ENCODE measurements at places on chromosomes 11 and 22. TPM values are rescaled to one million over a fixed set of nuclear protein-coding genes. Genes with fewer than 3 reads are reported as not detected.

Gene MRGPRX4
- not detected for total RNA-seq

DNA sequence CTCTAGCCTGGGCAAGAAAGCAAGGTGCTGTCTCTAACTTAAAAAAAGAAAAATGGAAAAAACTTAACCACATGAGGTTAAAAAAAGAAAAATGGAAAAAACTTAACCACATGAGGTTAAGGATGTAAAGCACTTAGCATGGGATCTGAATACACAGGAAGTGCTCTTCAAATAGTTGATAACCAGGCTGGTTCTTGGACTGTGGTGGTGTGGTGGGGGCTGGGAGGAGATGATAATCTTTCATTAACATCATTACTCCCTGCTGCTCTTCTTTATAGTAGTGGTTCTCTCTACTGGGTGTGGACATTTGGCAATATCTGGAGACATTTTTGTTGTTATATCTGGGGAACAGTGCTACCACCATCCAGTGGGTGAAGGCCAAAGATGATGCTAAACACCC is 88.4 kb downstream of the TTC17 start:
- H3K27ac ChIP-seq, result no peak overlapping the region
- no peaks in the 10 kb centered on the region for H3K4me1 ChIP-seq
- DNase-seq, result no peak
- no peaks in the 10 kb centered on the region for H3K27me3 ChIP-seq

Gene PHLDA2
- total RNA-seq, result 1.6 TPM

- no peaks in the 10 kb centered on the region for H3K36me3 ChIP-seq
- no peak for DNase-seq
- H3K4me1 ChIP-seq, result peaks cover 17% of the 10 kb centered on the region
- H3K4me3 ChIP-seq, result no peak overlapping the region
- no peak overlapping the region for H3K27ac ChIP-seq
Measured at GRCh38 chr11:1773131-1773993, 9.6 kb upstream of the CTSD start.

DNA sequence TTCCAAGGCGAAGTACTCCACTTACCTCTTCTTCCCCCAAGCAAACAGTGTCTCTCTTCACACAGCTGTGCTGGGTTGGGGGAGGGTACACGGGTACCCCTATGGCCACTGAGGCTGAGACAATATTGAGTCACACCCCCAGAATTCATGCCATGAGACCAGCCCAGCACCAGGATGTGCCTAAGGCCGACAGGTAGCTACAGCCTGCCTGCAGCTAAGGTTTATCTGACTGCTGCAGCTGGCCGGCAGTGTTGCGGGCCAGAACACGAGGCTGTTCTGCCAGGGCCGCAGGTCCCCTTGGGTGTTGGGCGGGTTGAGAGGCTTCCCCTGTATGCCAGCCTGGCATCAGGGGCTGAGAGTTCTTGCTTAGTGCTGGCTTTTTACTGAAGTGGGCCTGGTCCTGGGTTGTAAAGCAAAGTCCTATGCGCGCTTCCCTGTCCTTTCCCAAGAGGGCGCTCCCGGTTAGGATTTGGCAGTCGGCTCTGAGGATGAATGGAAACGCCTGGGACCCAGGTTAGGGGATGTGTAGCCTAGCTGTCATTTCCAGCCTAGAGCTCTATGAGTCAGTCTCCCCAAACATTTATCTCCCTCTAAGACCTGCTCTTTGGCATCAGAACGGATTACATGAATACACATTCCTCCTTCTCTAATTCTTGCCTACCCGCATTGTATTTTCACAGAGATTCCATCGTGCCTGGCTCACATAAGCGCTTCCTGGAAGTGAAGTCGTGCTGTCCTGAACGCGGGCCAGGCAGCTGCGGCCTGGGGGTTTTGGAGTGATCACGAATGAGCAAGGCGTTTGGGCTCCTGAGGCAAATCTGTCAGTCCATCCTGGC is 7.1 kb downstream of the USP18 start:
- H3K4me1 ChIP-seq, result peaks cover 16% of the 10 kb centered on the region
- peak overlapping the region; percentile 52 for H3K27ac ChIP-seq
- no peaks in the 10 kb centered on the region for H3K27me3 ChIP-seq

DNA sequence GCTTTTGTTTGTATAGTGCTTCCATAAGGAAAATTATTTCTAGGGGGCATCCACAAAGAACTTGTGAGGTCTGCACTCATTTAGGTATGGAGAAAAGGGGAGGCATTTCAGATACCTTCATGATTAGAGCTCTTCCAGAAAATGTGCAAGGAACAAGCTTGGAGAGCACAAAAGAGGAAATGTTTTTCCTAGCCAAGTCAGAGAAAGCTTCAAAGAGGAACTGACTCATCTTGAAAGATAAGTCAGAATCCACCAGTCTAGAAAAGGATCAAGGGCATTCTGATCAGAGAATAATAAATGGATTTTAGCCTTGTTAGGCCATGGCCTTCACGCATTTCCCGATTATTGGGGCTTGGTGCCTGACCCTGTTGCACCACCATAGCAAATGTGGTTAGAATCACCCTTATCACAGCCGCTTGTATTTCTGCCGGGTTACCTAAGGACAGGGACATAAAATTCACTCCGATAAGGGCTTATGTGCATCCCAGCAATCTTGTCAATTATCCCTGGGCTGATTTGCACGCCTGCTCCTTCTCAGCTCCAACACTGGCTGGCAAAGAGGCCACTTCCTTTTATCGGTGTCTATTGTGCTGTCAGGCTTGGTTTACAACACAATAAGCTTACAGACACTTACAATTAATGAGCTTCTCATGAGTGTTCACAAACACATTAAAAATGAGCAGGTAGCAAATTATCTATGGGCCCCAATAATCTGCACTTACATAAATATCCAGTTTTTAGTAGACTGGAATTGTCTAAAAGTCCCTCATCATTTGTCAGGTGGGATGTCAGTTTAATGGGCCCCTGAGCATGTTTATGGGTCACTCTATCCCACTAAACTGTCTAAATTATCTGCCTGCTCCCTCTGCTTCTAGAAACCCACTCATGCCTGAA is 613.5 kb downstream of the SOX6 start:
- no peaks in the 10 kb centered on the region for H3K4me1 ChIP-seq
- no peaks in the 10 kb centered on the region for H3K27me3 ChIP-seq
- no peak overlapping the region for H3K4me3 ChIP-seq
- H3K27ac ChIP-seq, result no peak overlapping the region

DNA sequence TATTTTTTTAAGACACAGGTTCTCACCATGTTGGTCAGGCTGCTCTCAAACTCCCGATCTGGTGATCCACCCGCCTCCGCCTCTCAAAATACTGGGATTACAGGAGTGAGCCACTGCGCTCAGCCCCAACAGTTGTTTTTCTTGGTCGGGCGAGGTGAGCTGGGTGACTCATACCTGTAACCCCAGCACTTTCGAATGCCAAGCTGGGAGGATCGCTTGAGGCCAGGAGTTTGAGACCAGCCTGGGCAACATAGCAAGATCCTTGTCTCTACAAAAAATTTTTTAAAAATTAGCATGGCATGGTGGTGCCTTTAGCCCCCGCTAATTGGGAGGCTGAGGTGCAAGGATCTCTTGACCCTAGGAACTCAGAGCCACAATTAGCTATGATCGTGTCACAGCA is 7.0 kb upstream of the NF2 start:
- no peak for DNase-seq
- H3K4me3 ChIP-seq, result no peak overlapping the region
- H3K4me1 ChIP-seq, result no peaks in the 10 kb centered on the region
- no peaks in the 10 kb centered on the region for H3K27me3 ChIP-seq
- no peaks in the 10 kb centered on the region for H3K36me3 ChIP-seq
- H3K27ac ChIP-seq, result no peak overlapping the region

DNA sequence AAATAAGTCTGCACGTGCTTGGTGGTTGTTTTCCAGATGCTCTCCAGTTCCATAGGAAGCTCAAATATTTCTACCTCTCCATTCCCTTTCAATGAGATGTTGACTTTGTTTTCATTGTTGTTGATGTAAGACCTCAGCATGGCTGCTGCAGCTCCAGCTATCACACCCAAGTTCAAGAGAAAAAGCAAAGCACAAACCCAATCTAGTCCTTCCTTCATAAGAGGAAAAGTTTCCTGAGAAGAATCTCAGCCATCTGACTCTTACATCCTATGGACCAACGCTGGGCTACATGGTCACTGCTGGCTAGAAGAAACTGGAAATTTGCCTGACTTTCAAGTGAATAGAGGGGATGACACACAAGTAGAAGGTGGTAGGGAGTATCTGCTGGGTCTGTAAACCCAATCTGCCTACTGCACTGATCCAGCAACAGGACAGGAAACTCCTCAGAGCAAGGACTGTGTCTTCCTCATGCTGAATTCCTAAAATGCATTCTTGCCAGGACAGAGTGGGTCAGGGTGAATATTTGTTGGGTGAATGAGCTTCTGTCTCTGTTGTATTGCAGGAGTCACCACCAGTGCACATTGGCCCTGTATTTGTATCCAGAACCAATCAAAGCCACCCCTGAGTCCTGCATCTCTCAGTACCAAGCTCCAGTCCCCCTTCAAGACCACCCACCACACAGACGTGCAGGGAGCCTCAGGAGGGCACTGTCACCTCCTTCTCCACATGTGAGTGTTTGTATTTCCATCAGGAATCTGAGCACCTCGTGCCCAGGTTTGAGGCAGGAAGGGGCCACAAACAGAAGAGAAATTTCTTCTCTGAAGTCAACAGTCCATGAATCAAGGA is 118.0 kb upstream of the IGLL5 start:
- H3K4me3 ChIP-seq, result no peak overlapping the region
- no peak overlapping the region for H3K27ac ChIP-seq
- H3K36me3 ChIP-seq, result no peaks in the 10 kb centered on the region
- H3K27me3 ChIP-seq, result no peaks in the 10 kb centered on the region

Gene C22orf15
- total RNA-seq, result 0.58 TPM

Data from esophagus muscularis mucosa (tissue), 4 donors.